ENCODE measurements at places on chromosomes 7 and 10.
A peak's percentile ranks its signal among the peaks of the same experiment; 100 is the strongest.

DNA sequence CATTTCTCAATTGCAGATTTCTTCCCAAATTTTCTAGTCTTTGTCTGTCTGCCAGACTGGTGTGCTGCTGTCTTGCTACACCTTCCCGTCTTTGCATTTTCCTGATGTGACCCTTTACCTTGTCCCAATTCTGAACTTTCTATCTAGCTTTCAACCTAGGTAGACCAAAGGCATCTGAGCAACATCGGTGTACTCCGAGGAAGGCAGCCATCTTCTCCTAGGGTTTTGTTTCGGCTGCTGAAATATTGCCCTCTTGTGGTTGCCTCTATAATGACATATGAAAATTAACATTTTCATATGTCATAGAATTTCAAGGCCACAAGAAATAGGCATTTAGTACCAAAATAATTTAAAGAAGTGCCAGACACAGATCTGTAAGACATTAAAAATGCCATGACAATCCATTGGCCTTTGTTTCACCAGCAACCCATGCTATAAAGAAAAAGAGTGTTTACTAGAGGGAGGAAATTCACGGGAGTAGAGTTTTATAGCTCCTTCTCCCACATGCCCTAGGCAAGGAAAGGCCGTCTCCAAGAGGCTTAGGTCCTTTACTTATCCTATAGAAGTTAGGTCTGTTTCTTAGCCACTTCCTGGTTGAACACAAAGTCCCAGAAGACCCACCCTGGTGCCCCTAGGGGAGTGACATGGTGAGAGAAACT, 23.4 kb downstream of the OR9A2 start:
- peak; percentile 9 for DNase-seq

DNA sequence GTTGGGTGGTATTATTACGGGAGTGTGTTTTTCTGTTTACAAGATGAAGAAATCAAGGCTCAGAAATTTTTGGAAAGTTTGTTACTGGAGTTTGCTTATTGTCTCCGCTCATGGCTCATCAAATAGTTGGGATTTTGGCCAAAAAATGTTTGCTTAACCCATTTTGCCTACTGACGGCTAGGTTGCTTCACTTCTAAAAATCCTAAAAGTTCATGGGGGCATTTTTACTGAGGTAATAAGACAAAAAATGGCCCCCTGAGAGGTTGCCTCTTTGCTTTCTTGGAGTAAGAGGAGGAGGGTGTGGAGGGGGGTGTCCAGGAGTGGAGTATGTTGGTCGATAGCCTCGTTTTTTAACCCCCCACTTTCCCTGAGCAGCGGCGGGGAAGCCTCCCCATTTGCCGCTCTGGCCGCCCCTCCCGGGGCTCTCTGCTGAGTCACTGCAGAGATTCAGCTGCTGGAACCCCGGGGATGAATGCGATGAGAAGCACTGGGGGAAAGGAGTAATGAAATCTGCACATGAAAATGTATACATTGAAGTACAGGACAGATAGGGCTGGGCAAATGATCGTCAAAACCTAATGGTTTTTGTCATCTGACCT, 1.5 kb downstream of the MEST start:
- no peak for DNase-seq

DNA sequence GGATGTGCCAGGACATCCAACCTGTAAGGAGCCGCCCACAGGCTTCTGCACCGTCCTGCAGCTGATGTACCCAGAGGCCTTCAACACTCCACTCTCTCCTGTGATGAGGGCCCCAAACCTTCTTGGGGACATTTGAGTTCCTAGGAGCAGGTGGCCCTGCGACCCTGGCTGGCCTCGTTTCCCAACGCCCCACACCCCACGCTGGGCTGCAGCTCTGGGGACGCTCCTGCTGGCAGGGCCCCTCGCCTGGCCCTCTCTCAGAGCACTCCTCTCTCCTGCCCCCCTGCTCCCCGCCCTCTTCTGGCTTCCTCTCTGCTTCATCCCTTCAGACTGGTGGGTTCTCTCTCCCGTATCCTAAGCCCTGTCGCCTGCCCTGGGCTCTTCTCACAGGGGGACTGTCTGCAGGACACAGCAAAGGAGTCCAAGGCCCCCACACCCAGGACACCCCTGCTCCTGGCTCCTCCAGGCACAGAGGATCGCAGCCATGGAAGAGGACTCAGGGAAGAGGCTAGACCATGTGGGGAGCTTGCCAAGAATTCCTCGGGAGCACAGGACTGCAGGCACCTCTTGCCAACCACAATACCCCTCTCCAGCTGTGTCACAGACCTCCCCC, 541.4 kb downstream of the TCERG1L start:
- no peak for DNase-seq

DNA sequence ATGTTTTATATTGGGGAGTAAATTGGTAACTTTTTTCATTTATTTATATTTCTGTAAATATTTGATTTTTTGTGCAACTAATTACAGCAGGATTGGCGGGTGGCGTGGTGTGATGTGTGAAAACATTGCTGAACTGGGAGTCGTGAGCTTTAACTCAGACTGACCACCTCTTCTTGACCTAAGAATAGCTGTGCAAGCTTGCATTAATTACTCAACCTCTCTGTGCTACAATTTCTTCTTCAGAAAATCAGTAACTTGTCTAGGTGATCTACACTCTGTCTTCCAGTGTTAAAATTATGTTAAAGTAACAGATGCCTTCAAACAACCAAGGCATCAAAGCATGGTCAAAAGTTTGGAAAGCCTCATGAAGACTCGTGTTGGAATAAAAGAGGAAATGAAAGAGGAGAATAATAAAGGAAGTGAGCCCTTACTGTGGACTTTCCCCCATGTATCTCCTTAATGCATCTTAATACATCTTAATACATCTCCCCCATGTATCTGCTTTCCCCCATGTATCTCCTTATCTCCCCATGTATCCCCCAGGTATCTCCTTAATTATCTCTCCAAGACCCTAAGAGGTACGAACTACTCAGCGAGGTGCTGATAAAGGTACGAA, 71.2 kb downstream of the SVIL start:
- no peak for DNase-seq

GRCh38 chr10:49512121-49512809, 26.7 kb downstream of the ERCC6 start:
- DNase-seq: no peak

DNA sequence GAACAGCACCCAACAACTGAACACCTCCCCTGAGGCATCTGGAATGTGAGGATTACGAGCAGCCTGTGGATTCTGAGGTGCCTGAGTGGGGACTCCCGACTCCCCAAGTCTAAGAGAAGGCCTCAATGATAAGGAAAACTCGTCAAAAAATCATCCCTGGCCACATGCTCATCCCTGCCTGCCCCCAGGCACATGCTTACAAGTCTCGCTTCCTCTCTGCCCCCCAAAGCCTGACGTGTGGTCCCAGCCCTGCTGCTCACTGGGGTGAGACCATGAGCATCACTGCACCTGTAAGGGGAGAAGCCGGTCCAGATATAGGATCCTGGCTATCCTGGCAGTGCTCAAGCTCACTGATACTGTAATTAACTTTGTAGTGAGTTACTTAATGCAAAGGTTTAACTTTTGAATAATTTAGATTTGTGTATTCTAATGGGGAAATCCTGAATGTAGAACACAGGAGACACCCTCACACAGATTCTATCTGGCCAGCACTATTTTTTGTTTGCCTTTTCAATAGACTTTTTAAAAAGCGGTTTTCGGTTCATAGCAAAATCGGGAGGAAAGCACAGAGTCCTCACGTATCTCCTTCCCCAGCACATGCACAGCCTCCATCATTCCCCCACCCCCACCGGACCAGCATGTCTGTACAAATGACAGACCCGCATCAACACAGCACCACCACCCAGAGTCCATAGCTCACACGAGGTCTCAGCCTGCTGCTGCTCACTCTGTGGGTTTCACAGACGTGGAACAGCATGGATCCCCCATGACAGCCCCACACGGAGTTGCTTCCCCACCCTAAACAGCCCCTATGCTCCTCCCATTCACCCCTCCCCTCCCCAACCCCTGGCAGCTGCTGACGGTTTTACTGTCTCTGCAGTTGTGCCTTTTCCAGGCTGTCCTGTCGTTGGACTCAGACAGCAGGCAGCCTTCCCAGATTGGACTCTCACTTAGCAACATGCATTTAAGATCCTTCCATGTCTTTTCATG, 167.9 kb downstream of the DIP2C start:
- no peak for DNase-seq

GRCh38 chr7:116138202-116138801, 72.0 kb upstream of the TES start:
- DNase-seq: no peak

DNA sequence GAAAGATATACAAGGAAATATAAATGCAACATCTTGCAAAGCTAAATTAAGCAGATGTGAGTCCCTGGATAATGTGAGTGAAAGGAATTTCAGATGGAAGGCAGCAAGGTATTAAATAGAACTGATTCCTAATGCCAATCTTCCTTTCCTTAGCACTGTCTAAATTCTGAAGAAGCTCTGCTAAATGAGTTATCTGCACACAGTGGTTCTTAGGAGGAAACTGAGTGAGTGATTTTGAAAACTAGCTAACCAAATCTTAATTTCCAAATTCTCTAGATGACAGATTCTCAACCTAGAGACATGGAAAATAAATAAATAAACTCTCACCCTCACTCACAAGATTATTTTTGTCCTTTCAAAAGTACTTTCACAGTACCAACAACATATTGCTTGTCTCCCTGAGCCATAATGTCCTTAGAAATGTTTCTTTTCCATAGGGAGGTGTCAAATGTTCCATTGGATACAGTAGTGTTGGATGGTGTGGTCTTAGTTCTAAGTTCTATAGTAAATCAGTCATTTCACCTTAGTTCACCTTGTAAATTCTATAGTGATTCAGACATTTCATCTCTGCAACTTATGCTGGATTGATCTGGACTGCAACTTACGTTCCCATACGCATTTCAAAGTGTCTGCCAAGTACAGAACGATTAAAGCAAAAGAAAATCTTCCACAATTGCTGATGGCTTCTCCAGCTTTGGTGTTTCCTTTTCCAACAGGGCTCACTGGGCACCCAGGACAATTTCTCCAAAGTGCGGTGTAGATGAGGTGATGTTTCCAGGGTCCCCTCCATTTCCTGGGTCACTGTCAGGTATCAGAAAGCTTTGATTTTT, 145.4 kb upstream of the FAM171A1 start:
- DNase-seq: no peak

DNA sequence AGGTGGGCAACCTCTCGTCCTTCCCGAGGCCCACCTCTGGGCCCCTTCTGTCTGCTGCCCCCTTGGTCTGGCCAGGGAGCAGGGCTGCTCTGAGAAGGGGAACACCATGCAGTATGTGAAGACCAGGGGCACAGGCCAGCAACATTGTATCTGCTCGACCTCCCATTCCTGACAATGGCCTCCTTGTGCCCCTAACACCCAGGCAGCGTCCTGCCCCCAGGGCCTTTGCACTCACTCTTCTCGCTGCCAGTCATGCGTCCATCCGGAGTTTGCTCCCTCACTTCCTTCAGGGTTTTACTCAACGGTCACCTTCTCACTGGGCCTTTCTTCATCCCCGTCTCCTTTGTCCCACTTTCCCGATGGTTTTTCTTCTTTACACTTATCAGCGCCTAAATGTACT, 232.9 kb upstream of the GRB10 start:
- DNase-seq: no peak

DNA sequence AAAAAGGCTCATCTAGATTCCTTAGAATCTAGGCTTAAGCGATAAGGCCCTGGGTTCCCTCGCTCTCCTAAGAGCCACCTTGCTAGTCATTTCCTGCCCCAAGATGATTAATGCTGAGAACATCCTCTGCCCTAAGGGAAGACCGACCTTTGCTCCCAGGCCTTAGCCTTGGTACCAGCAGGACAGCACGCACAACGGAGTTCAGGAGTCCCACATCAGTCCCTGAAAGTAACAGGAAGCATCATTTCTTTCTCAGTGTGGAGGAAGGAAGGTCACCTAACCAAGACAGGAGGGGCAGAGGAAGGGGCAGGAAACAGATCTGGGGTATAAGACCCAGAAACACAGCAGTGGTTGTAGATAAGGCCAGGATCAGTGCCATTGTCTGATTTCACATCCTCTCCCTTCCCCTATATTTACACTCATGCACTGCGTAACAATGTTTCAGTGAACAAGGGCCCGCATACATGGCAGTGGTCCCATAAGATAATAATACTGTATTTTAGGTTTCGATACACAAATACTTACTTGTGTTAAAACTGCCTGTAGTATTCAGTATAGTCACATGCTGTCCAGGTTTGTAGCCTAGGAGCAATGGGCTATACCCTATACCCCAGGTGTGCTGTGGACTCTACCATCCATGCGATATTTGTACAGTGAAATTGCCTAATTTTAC, 8.1 kb upstream of the FAM107B start:
- DNase-seq: no peak

DNA sequence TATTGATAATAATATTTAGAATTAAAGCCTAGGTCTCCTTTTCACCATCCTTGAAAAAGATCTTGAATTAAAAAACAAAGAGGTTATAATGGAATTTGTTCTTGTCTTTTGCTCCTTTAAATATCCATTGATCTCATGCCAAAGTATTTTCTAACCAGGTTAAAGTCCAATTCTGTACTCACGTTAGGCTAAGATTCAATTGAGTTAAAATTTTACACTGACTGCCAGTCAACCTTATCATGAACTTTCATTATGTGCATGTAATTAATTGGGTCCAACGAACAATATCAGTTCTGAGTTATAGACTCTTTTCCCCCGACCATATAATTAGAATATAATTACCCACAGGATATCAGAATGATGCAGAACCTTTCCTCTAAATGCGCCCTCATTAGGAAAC, 266.6 kb downstream of the DGKB start:
- no peak for DNase-seq

Data from stimulated activated CD4-positive, alpha-beta T cell treated with anti-CD3 and anti-CD28 coated beads, Interleukin-1b, Interleukin-23, amount 100 ng/mL, for 24 hours (primary cell).